Activated CD8-positive, alpha-beta memory T cell treated with anti-CD3 and anti-CD28 coated beads, Interleukin-2, amount 10 ng/mL, durations not matched to agents 7 days and 5 days (primary cell): ENCODE measurements at places on chromosomes 2 and 18.
A peak's percentile ranks its signal among the peaks of the same experiment; 100 is the strongest.

- DNase-seq, result no peak
These were observed 24.7 kb downstream of the MDH1 start for GRCh38 chr2:63613391-63613901.

GRCh38 chr2:54964271-54964670 lies 86.0 kb downstream of the RTN4 start:
- no peak for DNase-seq

GRCh38 chr2:179729966-179730365 lies 131.4 kb downstream of the ZNF385B start:
- no peak for DNase-seq

DNA sequence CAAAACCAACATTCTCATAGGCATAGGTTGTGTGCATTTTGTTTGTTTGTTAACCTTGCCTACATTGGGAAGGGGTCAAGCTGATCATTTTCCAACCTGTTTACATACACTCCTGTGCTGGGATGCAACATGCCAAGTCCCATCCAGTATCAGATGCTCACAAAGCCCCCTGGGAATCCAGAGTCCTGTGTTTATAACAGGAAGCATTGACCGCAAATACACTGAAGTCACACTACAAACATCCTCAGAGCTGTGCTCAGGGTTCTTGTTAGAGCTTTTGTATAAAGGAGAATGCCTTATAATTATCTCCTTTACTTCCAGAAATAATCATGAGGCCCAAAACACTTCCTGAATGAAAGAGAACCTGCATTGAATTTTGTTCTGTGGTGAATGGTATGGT lies 488.7 kb upstream of the TCF4 start:
- DNase-seq, result no peak

GRCh38 chr2:207801259-207801658 lies 31.6 kb upstream of the FZD5 start:
- no peak for DNase-seq

DNA sequence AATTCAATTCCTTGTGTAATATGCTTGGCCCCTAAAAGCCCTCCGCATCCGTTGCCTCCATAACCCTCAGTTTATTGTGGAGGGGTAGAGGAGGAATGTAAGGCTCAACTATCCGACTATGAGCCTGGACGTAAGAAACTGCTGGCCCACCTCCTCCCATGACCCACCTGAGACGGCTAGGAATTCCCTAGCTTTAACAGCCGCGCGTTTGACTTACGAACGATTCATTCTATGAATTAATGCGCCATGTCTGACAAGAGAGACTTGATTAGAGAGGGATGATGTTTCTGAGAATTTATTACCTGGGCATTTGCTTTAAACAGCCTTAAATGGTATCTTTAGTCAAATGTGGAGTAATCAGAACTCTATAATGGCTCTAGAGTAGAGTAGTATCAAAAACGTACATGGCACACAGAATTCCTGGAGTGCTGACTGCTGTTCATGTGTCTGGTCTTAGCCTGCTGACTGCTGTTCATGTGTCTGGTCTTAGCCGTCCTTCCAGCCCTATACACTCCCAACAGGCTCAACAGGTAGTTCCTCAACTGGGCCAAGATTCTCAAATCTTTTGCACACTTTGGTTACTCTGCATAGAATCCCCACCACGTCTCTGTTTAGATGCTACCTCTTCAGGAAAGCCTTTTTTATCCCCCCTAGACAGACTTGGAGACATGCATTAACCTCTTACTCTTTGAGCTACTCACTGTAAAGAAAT lies 899 bp upstream of the GFPT1 start:
- DNase-seq, result no peak

DNA sequence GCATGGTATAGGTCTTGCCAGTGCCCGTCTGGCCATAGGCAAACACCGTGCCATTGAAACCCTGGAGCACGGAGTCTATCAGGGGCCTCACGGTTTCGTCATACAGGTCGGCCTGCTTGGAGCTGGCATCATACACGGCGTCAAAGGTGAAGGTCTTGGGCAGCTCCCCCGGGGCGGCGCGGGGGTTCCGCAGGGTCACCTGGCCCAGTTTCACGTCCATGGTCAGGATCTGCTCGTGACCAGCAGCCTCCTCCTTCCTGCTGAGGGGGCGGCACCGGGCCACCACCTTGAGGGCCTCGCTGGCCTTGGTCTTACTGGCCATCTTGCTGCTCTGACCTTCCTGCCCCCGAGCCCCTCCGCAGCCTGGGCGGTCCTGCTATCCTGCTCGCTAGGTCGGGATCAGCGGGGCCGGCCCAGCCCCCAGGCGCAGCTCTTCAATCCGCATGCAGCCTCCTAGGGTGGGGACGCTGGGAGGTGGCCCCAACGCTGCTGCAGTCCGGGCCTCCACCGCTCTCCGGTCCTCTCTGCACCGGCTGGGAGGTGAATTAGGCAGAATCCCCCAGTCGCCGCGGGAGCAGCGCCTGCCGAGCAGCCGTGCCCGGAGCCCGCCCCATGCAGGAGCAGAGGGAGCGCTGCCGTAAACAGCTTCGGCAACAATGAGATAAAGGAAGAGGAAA lies 563 bp downstream of the KIF3C start:
- DNase-seq, result peak; percentile 50
